ENCODE measurements at places on chromosomes 2 and 18.

GRCh38 chr18:11862468-11863137, 11.4 kb downstream of the CHMP1B start:
- DNase-seq = no peak

GRCh38 chr2:191155608-191156071, 4.8 kb upstream of the STAT4 start:
- no peak for DNase-seq

DNA sequence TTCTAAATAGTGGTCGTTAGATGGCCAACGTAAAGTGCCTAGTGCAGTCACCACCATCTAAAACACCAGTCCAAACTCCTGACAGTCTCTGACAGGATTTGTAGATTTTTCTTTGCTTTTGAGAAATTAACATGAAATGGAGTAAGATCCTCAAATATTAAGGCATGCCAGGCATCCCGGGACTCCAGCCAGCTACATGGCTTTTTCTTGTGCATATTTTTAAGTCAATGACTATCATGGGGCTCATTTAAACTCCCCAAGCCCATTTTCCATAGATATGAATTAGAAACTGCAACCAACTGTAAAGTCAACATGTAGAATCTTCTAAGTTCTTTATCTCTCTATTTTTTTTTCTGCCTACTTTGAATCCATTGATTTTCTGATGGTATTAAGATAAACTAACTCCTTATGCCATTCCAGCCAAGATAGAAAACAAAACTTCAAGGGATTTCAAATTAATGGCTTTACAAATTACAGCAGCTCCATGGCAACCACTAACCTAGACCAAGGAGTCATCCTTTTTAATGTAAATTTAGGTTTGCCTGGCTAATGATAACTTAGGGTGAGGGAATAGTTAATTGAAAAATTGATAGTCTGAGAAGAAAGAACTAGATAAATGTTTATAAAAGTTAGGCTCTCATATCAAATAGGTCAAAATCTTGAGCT, 764.1 kb upstream of the NXPH2 start:
- DNase-seq = no peak

GRCh38 chr18:23059541-23060465, 75.5 kb upstream of the CABLES1 start:
- no peak for DNase-seq

DNA sequence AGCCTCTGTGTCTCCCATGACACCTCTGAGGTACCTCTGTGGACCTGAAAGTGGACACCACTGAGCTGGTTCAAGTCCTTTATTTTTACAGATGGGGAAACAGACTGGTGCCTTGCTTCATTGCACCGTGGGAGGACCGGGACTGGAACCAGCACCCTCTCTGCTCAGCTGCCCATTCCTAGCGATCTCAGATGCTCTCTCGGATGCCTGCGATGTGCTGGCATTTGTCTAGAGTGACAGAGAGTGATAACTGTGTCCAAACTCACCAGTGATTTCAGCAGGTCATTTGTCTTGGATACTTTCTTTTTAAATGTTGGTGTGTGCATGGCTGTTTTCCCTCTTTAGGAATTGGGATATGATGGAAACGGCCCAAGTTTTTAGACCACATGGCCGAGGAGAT, 30.1 kb upstream of the LYPD6B start:
- DNase-seq = no peak

DNA sequence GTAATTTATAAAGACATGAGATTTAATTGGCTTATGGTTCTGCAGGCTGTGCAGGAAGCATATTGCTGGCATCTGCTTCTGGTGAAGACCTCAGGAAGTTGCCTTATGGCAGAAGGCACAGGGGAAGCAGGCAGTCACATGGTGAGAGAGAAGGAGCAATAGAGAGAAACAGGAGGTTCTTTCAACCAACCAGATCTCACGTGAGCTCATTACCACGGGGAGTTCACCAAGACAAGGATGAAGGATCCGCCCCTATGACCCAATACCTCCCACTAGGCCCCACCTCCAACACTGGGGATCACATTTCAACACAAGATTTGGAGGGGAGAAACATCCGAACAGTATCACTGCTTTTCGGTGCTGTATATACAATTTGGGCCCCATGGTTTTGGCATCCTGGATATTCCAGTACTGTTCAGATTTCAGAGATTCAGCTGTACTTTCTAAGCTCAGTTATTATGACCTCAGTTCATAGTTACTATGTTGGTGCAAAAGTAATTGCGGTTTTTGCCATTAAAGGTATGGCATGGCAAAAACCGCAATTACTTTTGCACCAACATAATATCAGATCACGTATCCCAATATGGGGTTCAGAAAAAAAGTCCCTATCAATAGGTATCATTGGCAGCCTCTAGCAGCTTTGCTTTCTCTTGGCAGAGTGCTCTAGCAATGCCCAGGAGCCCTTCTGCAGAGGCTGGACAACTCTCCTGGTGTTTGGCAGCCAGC, 189.6 kb upstream of the SIX3 start:
- DNase-seq = no peak

- no peak for DNase-seq
Measured at GRCh38 chr2:168422584-168422983, 33.5 kb upstream of the CERS6 start.

DNA sequence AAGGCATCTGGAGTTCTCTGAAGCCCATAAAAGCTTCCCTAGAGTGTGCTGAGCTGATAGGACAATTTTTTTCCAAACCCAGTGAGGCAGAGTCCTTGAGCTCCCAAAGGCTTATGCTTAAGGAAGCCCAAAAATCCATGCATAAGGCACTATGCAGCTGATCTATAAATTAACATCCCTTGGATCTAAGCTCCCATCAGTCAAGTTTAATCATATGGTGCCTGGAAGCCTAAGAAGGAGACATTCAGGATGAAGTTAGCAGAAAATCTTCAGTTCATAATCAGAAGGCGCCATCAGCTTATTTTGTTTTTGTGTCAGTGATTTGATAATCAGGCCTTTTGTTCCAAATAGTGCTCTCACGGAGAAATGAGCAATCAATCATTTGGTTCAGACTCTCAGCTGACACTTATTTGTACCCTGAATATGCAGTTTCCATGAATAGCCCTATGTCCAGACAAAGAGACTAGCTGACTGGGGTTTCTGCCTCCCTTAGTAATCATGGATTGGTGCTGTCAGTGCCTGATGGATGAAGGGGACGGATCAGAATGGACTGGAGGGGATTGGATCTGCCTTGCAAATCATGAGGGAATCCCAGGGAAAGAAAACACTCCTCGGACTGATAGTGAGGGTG, 464.8 kb upstream of the RGPD4 start:
- no peak for DNase-seq

- DNase-seq = no peak
Measured at GRCh38 chr2:235811446-235812184, 317.8 kb downstream of the AGAP1 start.

GRCh38 chr2:237075749-237076599, 9.7 kb upstream of the COPS8 start:
- no peak for DNase-seq

DNA sequence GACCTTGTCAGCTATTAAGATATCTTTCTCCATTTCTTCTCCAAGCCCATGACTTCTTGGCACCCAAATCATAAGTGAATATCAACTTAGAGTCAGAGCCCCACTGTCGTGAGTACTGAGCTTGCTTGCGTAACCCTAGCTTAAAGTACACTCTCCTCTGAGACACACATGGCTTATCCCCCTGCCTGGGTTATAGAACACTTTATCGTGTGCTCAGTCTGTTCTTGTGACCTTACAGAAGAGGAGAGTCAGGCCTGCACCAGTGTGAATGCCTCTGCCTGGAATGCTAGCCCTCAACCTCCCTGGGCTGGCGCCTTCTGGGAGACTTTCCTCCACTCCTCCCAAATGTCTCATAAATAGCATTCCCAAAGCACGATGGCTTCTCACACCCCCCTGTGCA, 79.3 kb downstream of the CEP192 start:
- DNase-seq = no peak

DNA sequence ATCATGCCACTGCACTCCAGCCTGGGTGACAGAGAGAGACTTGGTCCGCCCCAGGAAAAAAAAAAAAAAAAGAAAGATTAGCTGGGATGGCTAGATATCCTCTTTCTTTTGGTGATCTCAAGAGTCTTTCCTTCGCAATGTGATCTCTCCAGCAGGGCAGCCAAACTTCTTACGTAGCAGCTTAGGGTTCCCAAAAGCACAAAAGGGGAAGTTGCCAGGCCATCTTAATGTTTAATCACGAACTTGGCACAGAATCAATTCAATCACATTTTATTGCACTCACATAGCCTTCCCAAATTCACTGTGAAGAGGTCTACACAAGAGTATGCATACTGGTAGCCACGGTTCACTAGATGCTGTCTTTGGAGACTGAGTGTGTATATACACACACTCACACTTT, 53.1 kb downstream of the VIL1 start:
- DNase-seq = no peak

- DNase-seq = no peak
Measured at GRCh38 chr2:227029426-227030105, 134.4 kb downstream of the COL4A4 start.

DNA sequence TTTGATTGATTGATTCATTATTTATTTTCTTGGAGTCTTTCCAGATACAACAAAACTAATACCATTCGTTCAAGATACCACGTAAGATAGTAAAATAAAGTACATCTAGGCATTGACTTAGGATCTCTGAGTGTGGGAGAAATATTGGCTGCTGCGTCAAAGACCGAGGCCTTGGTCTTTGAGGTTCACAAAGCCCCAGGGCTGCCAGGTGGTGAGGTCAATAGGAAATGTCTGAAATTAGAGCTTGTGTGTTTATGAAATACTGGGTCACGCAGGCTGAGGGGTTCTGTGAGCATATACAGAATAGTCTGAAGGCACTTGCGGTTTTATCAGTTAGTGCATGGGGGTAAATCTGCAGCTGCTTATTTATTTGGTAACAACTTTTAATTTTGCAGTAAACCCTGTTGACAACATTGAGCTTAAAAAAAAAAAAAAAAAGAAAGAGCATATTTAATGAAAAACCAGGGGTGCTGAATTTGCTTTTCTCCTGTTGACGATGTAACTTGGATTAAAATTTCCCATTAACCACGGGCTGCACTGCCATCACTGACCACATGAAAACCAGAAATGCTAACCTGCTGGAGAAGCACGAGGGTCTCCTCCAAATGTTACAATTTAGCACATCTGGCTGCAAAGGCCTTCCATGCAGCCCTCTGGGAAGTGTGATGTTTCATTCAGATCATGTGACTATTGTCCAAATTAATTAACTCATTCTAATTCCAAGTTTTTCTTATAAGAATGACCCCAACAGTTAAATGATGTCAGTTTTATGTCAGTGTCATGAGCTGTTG, 27.1 kb upstream of the SERPINB12 start:
- DNase-seq = no peak

- no peak for DNase-seq
Measured at GRCh38 chr2:193331676-193332075, 1136.9 kb upstream of the TMEFF2 start.

DNA sequence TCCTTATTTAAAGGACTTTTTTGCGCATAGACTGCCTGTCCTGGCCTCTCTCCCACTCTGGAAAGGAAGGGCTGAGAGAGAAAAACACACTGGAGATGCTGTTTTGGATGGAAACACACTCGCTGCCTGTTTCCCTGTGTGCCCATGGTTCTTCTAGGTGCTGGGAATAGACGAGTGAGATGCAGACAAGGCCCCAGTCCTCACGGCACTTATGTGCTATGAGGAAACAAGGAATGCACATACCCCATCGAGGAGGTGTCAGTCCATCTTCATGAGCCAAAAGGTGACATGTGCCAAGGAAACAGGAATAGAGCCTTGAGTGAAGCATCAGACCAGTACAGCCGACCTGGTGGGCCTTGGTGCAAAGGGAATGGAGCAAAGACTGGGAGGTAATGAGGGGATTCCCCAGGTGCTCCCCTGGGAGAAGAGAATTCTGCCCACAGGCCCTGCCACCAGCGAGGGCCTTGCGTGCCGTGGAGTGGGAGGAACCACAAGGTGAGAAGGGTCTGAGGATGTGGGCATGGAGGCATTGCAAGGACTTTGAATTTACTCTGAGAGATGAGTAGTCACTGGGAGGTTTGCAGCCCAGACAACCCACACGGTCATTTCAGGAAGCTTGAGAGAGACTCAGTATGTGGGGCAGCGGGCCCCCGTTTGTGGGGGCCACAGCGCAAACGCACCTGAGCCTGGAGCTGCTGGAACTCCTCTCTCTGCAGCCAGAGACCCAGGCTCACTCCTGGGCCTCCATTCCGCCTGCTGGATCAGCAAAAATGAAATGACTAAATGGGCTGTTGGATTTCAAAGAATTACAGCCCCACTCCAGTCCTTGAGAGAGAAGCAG, 197.5 kb upstream of the COPS8 start:
- no peak for DNase-seq

GRCh38 chr2:207286106-207286505, 120.4 kb upstream of the KLF7 start:
- no peak for DNase-seq

DNA sequence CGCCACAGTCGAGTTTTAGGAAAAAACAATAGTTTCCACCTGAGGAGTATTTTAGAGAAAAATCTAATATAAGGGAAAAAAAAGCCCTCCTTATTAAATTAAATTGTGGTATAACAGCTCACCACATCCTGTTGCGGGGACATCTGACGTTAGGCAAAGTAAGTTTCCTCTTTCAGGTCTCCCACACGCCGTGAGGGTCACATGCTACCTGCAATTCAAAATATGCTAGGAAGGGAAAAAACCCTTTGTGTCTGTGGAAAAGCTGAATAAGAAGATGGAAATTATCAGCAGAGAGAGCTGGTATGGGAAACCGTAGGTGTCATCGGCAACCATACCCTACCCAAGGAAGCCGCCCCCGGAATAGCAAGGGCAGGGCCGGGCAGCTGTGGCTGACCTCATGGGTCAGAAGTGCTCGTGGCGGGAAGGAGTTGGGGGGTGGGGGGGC, 128.0 kb downstream of the NFATC1 start:
- no peak for DNase-seq

All from anterior cingulate cortex (tissue), 58 donors.